Testis (tissue), 5 donors: ENCODE measurements at places on chromosomes 4 and X.

- H3K27ac ChIP-seq, result no peak overlapping the region
- H3K27me3 ChIP-seq, result no peaks in the 10 kb centered on the region
- no peaks in the 10 kb centered on the region for H3K4me1 ChIP-seq
- H3K4me3 ChIP-seq, result no peak overlapping the region
Observed at GRCh38 chr4:170758988-170759387, 669.2 kb upstream of the AADAT start.

GRCh38 chrX:110320381-110320987 is 2.6 kb upstream of the AMMECR1 start:
- H3K4me1 ChIP-seq, result no peaks in the 10 kb centered on the region
- no peak for DNase-seq
- H3K36me3 ChIP-seq, result no peaks in the 10 kb centered on the region
- no peak overlapping the region for H3K4me3 ChIP-seq
- H3K27me3 ChIP-seq, result no peaks in the 10 kb centered on the region

DNA sequence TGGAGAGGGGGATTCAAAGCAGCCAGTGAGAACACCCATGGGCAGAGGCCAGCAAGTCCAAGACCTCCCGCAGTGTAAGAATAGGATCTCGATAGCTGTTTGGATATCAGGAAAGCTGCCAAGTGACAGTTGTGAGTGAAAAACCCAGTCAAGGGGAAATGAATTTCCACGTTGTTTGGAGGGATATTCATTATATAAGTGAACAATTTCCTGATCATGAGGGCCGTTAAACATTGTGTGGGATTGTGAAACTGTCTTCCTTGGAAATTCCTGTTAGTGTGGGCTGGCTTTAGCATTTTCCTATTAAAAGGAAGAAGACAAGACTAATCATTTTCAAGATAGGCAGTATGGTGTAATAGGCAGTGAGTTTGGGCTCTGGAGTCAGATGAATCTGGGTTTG is 15.0 kb downstream of the CLDN2 start:
- no peak overlapping the region for H3K27ac ChIP-seq
- no peaks in the 10 kb centered on the region for H3K36me3 ChIP-seq
- no peak for DNase-seq
- H3K27me3 ChIP-seq, result no peaks in the 10 kb centered on the region

GRCh38 chrX:22533898-22534297 is 261.2 kb downstream of the CBLL2 start:
- no peaks in the 10 kb centered on the region for H3K4me1 ChIP-seq
- DNase-seq, result no peak
- H3K27ac ChIP-seq, result no peak overlapping the region
- no peaks in the 10 kb centered on the region for H3K36me3 ChIP-seq
- no peaks in the 10 kb centered on the region for H3K27me3 ChIP-seq
- H3K4me3 ChIP-seq, result no peak overlapping the region

DNA sequence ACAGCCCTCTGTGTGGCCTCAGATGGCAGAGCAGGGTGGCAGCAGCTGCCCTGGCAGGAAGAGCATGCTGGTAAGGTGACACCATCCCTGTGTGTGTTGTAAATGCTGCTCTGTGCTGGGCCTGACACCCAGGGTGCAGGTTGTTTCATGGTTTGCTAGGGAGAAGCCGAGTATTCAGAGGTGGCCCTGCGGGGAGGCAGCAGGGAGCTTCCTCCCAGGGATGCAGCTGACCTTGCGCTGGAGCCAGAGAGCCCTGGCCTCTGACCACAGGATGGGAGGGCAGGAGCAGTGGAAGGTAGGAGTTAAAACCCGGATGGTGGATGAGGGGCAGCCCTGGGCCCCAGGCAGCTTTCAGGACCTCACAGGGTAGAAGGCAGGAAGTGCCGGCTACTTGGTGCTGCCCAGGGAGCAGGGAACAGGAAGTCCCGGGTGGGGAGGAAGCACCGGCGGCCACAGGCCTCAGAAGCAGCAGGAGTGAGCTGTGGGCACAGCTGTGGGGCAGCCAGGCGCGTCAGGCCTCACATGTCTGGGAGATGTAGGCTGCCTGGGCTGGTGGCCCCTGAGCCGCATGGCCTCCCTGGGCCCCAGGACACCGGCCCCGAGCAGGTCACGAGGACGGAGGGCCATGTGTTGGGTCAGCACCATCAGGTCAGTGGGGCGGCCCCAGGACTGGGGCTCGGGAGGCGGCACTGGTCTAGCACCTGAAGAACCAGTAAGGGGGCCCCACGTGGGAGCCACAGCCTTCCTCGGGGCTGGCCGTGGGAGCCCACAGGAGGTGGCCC is 19.1 kb downstream of the SH3BP2 start:
- H3K27me3 ChIP-seq, result no peaks in the 10 kb centered on the region
- peak overlapping the region; percentile 69 for H3K27ac ChIP-seq
- H3K36me3 ChIP-seq, result no peaks in the 10 kb centered on the region
- H3K4me3 ChIP-seq, result peak overlapping the region; percentile 32
- peak; percentile 57 for DNase-seq

- no peak for DNase-seq
- no peaks in the 10 kb centered on the region for H3K36me3 ChIP-seq
- peaks cover 5% of the 10 kb centered on the region for H3K4me1 ChIP-seq
- H3K4me3 ChIP-seq, result no peak overlapping the region
- H3K27ac ChIP-seq, result peak overlapping the region; percentile 76
- no peaks in the 10 kb centered on the region for H3K27me3 ChIP-seq
Observed at GRCh38 chr4:113146876-113147358, 97.5 kb downstream of the ANK2 start.

DNA sequence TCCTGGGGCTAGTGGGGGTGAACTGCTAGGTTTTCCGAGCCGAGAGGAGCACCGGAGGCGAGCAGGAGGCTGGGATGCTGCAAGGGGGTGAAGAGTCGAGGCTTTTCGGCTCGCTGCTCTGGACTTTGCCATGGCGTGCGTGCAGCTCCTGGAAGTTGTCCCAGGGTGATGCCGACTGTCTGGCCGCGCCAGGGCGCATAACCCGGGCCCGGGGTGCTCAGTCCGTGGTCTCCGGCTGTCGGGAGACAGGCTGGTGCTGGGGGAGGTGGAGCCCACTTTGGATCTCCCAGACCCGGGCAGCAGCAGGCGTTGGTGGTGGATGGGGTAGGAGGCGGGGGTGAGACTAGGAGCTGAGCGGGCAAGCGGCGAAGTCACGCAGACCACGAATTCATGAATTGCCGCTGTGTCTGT is 793 bp downstream of the GRIA3 start:
- H3K36me3 ChIP-seq, result no peaks in the 10 kb centered on the region
- peak overlapping the region; percentile 36 for H3K4me3 ChIP-seq
- H3K4me1 ChIP-seq, result no peaks in the 10 kb centered on the region
- no peak overlapping the region for H3K27ac ChIP-seq
- H3K27me3 ChIP-seq, result no peaks in the 10 kb centered on the region

DNA sequence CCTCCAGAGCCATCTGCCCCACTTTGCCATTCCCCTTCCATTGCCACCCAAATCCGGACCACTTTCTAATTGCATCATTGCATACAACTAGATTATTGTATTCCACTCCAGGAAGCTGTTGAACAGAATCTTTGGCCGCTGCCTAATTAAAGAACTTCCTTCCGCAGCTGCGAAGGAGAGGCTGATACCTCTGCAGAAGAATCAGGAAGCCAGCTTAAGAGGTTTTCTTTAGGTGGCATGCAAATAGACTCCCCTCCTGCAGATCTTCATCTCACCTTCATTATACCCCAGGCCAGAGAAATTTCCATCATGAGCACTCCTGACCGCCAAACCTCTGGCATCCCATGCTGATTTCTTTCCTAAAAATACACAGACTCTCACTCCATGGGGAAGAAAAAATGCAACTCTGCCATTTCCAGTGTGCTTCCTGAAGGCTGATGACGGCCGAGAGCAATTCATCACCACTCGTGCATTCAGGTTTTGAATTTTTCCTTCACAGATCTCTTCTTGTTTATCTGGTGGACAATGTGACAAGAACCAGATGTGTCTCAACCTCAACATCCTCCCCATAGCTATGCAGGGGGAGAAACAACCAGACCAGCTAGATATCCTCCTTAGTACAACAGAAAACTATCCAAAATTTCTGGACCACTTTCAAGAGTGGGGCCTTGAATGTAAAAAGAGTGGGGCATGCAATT is 31.2 kb downstream of the LGI2 start:
- H3K27me3 ChIP-seq, result no peaks in the 10 kb centered on the region
- H3K4me3 ChIP-seq, result no peak overlapping the region
- H3K27ac ChIP-seq, result no peak overlapping the region
- no peak for DNase-seq
- no peaks in the 10 kb centered on the region for H3K4me1 ChIP-seq
- H3K36me3 ChIP-seq, result no peaks in the 10 kb centered on the region

DNA sequence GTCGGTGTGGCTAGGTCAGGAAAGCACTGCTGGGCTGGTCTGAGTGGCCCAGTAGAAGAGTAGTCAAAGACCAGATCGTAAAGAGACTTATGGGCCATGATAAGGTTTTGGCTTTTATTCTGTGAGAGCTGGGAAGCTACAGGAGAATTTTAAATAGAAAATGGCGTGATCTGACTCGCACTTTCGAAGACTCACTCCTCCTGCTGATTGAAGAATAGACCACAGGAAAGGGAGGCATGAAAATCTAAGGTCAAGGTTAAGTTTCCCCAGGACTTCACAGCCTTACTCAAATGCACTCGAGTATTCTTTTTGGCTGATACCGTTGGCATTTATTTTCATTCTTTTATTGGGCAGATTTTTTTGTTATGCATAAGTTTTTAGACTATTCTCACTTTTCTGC is 231.4 kb upstream of the ANKRD50 start:
- no peaks in the 10 kb centered on the region for H3K36me3 ChIP-seq
- no peaks in the 10 kb centered on the region for H3K27me3 ChIP-seq
- H3K4me1 ChIP-seq, result no peaks in the 10 kb centered on the region
- no peak overlapping the region for H3K27ac ChIP-seq
- no peak for DNase-seq
- no peak overlapping the region for H3K4me3 ChIP-seq

DNA sequence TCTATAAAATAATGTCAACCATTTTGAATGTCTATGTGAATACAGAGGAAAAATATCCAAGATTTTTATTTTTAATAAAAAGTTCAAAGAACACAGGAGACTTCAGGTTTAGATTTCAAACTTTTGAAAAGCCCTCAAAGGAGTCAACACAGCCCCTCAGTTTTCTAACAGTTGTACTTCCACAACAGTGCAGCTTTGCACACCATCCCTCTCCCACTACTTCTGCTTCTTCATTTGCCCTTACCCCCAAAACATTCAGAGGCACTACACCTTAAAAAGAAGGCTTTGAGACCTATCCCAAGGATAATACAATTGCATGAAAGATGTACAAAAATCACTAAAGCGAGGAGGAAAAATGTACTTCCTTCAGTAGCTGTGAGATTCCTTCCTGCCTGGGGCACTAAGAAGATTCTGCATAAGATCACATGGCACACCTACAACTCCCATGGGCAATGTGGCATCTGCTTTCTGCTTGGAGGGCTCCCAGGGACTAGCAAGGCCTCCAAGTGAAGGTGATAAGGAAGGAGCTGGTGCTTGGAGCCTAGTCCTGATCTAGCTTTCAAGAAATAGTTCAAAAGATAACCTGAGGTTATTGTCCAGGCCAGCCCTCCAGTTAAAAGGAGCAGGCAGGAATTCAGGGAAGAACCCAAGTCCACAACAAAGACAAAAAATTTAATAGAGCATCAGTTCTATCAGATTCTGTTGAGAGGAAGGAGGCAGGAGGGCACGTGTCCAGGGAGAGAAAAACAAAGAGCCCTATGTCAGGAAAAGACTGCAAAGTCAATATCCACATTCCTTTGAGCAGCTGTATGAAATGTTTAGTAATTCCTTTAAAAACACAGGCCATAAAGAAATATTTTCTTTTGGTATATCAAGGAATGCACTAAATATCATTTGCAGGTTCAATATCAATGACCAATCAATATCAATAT is 19.1 kb downstream of the ARAP2 start:
- H3K36me3 ChIP-seq, result no peaks in the 10 kb centered on the region
- DNase-seq, result peak; percentile 60
- H3K27ac ChIP-seq, result no peak overlapping the region
- H3K4me3 ChIP-seq, result no peak overlapping the region
- H3K27me3 ChIP-seq, result no peaks in the 10 kb centered on the region

DNA sequence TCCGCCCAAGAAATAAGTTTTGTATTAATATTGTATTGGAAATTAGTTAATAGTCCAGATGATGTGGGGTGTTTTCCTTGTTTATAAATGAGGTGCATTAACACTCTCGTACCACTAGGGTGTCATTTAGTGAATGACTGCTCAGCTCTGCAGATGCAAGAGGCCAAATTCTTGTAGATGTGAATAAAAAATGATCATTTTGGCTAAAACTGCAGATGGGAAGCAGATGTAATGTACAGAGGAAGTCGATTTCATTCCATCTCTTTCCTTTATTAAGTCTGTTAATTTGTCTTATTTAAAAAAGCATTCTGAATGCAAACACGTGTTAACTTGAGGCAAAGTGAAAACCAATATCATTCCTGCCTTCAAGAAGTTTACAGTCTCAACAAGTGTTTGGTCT is 108.1 kb downstream of the DHX15 start:
- H3K4me3 ChIP-seq, result no peak overlapping the region
- H3K36me3 ChIP-seq, result no peaks in the 10 kb centered on the region
- no peak overlapping the region for H3K27ac ChIP-seq
- no peak for DNase-seq
- H3K27me3 ChIP-seq, result no peaks in the 10 kb centered on the region

DNA sequence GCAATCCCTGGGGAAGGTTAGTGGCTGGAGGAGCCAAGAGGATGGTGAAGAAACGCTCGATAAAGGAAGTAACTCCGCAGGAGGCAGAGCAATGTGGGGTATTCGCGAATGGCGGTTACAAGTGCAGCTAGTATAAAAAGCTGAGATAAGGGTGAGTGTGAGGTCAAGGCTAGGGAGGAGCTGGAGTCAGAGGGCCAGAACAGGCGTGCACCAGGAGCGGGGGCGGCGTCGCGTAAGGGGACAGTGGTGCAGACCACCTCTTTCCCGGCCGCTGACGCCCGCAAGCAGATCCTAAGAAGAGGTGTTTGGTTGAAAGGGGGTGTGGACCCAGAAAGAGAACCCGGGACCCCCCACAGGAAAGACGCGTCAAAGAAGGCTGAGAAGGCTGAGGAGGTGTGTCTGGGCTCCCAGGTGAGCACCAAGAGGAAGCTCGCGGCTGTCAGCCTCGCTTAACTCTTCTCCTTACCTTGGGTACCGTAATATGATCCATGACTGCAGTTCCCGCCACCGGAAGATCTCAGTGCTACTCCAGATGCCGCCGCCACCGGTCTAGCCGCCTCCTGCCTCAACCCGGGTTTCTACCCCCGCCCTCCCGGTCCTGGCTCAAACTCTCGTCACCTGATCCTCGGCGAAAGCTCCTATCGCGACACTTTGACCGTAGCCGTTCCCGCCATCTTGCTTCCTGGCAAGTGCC is at the start of gene MTMR8:
MTMR8 (minus strand) TSS at position 579 of the 694 bp plus-strand sequence; CDS start at position 490, 89 bp downstream.
- H3K4me1 ChIP-seq, result no peaks in the 10 kb centered on the region
- peak within 1 kb of the TSS; percentile 49 for H3K4me3 ChIP-seq
- H3K27ac ChIP-seq, result no peak within 1 kb of the TSS

- no peak for DNase-seq
- H3K27me3 ChIP-seq, result no peaks in the 10 kb centered on the region
- H3K4me3 ChIP-seq, result no peak overlapping the region
- H3K4me1 ChIP-seq, result no peaks in the 10 kb centered on the region
Observed at GRCh38 chrX:5681159-5681558, 547.5 kb downstream of the NLGN4X start.
